Sigmoid colon (tissue), 7 donors: ENCODE measurements at places on chromosomes 5 and 9. TPM values are rescaled to one million over a fixed set of nuclear protein-coding genes. Genes with fewer than 3 reads are reported as not detected.

GRCh38 chr9:89149726-89150125 lies 28.9 kb downstream of the SHC3 start:
- DNase-seq, result no peak
- H3K4me1 ChIP-seq, result no peaks in the 10 kb centered on the region
- no peaks in the 10 kb centered on the region for H3K36me3 ChIP-seq
- H3K27ac ChIP-seq, result no peak overlapping the region
- H3K27me3 ChIP-seq, result no peaks in the 10 kb centered on the region
- H3K4me3 ChIP-seq, result no peak overlapping the region

DNA sequence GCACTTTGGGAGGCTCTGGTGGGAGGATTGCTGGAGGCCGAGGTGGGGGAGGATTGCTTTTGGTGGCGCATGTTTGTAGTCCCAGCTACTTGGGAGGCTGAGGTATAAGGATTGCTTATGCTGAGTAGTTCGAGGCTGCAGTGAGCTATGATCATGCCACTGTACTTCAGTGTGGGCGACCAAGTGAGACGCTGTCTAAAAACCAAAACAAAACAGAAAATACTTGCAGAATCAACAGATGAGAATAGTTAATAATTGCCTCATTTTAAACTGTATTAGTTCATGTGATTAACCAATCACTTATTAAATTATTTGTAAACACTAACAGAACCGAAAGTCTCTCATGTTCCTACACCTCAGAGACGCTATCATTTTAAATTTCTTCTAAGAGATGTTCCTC lies 118.1 kb downstream of the CCDC171 start:
- H3K4me3 ChIP-seq, result no peak overlapping the region
- no peaks in the 10 kb centered on the region for H3K4me1 ChIP-seq

STING1 gene
- 23.3 TPM for total RNA-seq

DNA sequence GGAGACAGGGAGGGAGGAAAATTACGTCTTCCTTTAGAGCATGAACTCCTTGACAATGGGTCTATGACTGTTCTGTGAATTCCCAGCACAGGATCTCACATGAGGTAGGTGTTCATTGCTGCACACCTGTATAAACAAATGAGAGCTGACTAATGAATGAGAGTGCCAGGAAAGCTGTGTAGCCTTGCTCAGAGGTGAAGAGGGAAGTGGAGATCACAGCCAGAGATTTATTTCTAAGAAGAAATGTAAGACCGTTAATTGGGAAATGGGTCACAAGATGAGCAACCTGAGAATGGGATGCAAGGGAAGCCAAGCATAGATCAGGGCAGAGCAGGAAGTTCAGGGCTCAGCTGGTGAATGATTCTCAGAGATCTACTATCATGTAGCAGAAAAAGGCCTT lies 295.1 kb downstream of the CDK5RAP2 start:
- no peaks in the 10 kb centered on the region for H3K27me3 ChIP-seq
- no peak overlapping the region for H3K4me3 ChIP-seq
- DNase-seq, result no peak
- H3K27ac ChIP-seq, result no peak overlapping the region
- no peaks in the 10 kb centered on the region for H3K36me3 ChIP-seq

UBE2QL1 gene
- 3.6 TPM for total RNA-seq

DNA sequence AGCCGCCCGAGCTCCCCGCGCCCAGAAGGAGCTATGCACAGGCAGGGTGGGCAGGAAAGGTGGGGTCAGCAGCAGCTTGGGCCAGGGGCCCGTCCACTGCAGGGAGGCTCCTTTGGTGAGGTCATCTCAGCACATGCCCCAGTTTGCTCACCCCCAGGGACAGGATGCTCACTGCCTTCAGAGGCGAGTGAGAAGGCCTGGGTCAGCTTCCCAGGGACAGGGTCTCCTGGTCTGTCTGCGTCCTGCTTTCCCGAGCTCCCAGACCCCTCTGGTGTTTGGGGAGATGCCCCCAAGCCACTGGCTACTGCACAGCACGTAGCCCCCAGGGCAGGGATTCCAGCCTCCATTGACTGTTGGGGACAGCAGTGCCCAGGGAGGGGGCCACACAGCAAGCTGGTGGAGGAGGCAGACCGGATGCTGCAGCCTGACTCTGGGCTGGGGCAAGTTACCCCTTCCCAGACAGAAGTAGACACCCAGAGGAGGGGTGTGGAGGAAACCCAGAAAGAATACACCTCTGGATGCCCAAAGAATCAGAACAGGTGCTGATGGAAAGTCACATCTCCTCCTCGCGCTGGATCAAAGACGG lies 581 bp upstream of the SARDH start:
- peak; percentile 54 for DNase-seq
- peaks cover 16% of the 10 kb centered on the region for H3K4me1 ChIP-seq
- no peaks in the 10 kb centered on the region for H3K27me3 ChIP-seq

DNA sequence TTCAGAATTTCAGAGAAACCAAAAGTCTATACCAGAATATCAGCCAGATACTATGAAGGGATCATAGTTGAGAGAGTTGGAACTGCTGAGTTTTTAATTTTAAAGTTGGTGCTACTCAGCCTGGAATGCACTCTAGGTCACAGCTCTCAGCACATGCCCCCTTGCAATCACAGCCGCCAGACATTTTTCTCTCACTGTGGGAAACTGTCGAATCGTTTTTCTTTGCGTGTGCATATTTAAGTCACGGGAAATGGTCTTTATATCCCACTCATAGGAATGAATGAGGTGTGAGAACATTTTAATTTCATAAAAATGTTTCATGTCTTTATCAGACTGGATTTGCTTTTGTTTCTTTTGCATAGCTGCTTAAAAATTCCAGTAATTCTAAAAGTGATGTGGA lies 12.2 kb upstream of the SPDL1 start:
- H3K36me3 ChIP-seq, result no peaks in the 10 kb centered on the region
- H3K4me1 ChIP-seq, result no peaks in the 10 kb centered on the region
- H3K27me3 ChIP-seq, result no peaks in the 10 kb centered on the region
- H3K4me3 ChIP-seq, result no peak overlapping the region
- no peak overlapping the region for H3K27ac ChIP-seq

INSL4 gene
- not detected for total RNA-seq

SMIM33 gene
- total RNA-seq, result not detected

GRCh38 chr5:42057254-42057690 lies 132.2 kb downstream of the FBXO4 start:
- DNase-seq, result no peak
- no peaks in the 10 kb centered on the region for H3K36me3 ChIP-seq
- H3K4me1 ChIP-seq, result no peaks in the 10 kb centered on the region

SPINK5 gene
- total RNA-seq, result 1.4 TPM

GRCh38 chr9:3415906-3416305 lies 109.9 kb downstream of the RFX3 start:
- no peak overlapping the region for H3K27ac ChIP-seq
- no peak overlapping the region for H3K4me3 ChIP-seq
- H3K36me3 ChIP-seq, result no peaks in the 10 kb centered on the region

- peak overlapping the region; percentile 79 for H3K4me3 ChIP-seq
- H3K27ac ChIP-seq, result peak overlapping the region; percentile 85
- no peaks in the 10 kb centered on the region for H3K27me3 ChIP-seq
- no peaks in the 10 kb centered on the region for H3K36me3 ChIP-seq
- peaks cover 6% of the 10 kb centered on the region for H3K4me1 ChIP-seq
Measured at GRCh38 chr5:116573702-116574366, 789 bp downstream of the SEMA6A start.

SLC25A2 gene
- 0.82 TPM for total RNA-seq

DNA sequence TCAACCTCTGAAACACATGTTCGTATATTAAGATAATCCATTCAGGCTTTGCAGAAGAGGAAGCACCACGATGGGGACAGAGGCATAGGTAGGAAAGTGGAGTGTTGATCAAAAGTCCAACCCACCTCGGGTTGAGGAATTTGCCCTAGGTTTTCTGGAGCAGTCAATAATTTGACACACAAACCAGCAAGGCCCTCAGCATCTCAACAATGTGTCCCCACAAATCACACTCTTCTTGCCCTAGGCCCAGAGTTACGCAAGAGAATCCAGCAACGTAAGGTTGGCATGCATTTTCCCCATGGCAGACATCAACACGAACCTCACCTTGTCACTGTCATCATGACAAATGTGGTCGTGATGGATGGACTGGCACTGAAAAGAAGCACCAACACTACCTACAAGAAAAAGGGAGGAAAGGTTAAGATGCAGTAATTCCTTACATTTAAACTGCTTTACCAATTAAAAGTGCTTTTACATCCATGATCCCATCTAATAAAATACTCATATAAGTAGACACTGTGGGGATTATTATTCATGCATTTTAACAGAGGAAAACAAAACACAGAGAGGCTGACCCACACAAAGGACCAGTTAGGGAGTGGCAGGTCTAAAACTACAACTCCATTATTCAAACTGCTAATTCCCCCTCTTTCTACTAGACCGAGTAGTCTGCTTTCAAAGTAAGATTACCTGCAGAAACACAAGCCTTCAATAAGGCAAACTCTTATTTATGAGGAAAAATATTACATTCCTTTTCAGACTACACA lies 24.4 kb upstream of the RNF38 start:
- H3K4me1 ChIP-seq, result peaks cover 7% of the 10 kb centered on the region
- no peaks in the 10 kb centered on the region for H3K27me3 ChIP-seq
- no peak overlapping the region for H3K27ac ChIP-seq
- H3K36me3 ChIP-seq, result peaks cover 7% of the 10 kb centered on the region

DNA sequence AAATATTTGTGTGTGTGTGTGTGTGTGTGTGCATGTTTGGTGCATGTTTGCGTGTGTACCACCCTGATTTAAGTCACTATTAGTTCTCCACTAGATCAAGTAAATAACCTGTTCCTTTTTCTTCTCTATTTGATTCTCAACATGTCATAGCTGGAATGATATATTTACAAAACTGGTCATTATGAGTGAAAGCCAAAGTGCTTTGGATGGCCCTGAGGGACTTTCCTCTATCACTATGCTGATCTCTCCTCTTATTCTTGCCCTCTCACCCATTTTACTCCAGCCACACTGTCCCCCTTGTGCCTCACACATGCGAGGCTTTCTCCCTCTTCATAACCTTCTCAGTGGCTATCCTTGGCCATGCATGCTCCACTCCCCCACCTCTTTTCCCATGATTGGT lies 144.6 kb upstream of the NMUR2 start:
- no peaks in the 10 kb centered on the region for H3K4me1 ChIP-seq
- no peak overlapping the region for H3K27ac ChIP-seq
- DNase-seq, result no peak

ENTPD2 gene
- not detected for total RNA-seq

GRCh38 chr5:5487585-5488360 lies 65.3 kb downstream of the ICE1 start:
- H3K4me1 ChIP-seq, result no peaks in the 10 kb centered on the region
- H3K27ac ChIP-seq, result no peak overlapping the region
- no peak overlapping the region for H3K4me3 ChIP-seq
- H3K27me3 ChIP-seq, result no peaks in the 10 kb centered on the region
- DNase-seq, result no peak

F12 gene
- 0.81 TPM for total RNA-seq

TLX3 gene
- total RNA-seq, result not detected

DNA sequence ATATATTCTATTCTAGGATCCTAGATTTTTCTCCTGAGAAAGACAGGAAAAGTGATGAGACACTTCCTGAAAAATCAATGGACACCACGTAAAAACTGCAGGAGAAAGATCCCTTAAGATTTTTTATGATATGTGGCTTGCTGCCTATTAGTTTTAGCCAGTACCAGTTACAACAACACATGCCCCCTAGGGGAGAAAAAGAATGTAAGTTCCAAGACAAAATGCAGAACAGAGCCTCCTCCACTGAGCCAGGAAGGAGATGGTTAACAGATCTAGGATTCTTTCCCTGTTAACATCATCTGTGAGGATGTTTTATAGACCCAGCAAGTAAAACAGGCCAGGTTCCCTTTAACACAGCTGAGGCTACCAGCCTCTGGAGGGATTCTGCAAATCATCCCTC lies 574.7 kb downstream of the TLE4 start:
- no peaks in the 10 kb centered on the region for H3K36me3 ChIP-seq
- DNase-seq, result no peak
- H3K27ac ChIP-seq, result no peak overlapping the region
- no peaks in the 10 kb centered on the region for H3K4me1 ChIP-seq

COQ4 gene
- total RNA-seq, result 26.4 TPM

DNA sequence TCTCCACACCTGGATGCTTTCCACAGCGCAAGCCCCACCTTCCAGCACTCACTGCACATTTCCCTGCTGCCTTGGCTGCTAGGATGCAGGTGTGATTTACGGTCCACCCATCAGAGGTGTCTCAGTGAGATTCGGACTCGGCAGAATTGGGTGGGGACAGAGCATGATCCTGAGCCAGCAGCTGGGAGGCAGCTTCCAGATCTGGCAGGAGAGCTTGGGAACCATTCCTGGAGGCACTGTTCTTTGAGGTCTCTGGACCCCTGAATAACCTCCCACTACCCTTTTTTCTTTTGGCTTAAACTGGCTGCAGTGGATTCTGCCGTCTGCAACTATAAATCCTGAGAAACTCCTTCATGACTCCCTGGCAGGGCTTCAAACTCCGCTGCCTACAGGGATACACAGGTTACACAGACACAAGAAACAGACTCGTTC lies 99.6 kb upstream of the PHYKPL start:
- H3K4me1 ChIP-seq, result peaks cover 17% of the 10 kb centered on the region
- H3K36me3 ChIP-seq, result no peaks in the 10 kb centered on the region
- H3K27me3 ChIP-seq, result no peaks in the 10 kb centered on the region
- no peak overlapping the region for H3K27ac ChIP-seq
- DNase-seq, result no peak
- no peak overlapping the region for H3K4me3 ChIP-seq

DNA sequence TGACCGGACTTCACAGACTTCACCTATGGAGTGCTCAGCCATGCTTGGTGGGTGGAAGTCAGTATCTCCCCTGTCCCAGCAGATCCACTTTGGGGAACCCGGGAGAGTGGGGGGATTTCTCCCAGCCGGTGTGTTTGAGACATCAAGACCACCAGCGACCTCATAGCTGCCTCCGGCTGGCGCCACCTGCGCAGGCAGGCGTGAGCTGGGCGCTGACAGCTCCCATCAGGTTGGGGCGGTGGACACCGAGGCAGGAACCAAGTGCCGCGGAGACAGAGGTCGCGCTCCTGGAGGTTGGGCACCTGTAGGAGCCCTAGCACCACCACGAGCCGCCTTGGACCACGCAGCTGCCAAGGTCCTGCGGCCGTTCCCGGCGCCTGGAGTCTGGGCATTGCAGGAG lies 124.0 kb upstream of the LARP1 start:
- H3K27me3 ChIP-seq, result no peaks in the 10 kb centered on the region
- no peak overlapping the region for H3K4me3 ChIP-seq
- no peaks in the 10 kb centered on the region for H3K36me3 ChIP-seq
- no peak overlapping the region for H3K27ac ChIP-seq
- H3K4me1 ChIP-seq, result peaks cover 9% of the 10 kb centered on the region

DNA sequence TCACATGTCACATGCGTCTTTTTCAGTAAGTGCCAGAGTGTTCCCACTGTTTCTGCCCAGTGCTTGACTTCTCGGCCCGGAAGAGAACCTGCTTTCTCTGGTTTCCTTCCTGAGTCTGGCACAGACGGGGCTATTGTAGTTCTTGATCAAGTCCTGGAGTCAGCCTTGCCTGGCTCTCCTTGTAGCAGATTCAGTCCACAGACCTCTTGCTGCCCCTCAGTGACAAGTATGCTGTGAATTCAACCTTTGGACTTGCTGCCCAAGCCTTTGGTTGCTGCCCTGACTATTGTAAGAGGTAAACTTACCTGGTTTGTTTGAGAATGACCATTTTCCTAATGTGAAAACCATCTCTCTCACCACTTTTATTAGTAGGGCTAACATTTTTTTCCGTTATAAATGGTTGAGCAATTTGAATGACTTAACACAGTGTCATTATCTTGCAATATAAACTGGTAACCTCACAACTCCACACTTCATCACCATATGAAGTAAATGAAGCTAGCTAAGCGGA lies 24.7 kb downstream of the ZBTB34 start:
- H3K27ac ChIP-seq, result no peak overlapping the region
- H3K4me3 ChIP-seq, result no peak overlapping the region
- no peaks in the 10 kb centered on the region for H3K27me3 ChIP-seq

FOXD4L5 gene
- not detected for total RNA-seq

- no peaks in the 10 kb centered on the region for H3K27me3 ChIP-seq
- H3K36me3 ChIP-seq, result peaks cover 70% of the 10 kb centered on the region
- no peak for DNase-seq
Measured at GRCh38 chr9:133046196-133046899, 15.4 kb upstream of the CEL start.
